ENCODE measurements at places on chromosomes 3 and 15.

- no peak for DNase-seq
Measured at GRCh38 chr3:66816090-66816761, 181.9 kb upstream of the KBTBD8 start.

GRCh38 chr15:67039384-67040075 is 25.9 kb upstream of the SMAD3 start:
- DNase-seq: no peak

DNA sequence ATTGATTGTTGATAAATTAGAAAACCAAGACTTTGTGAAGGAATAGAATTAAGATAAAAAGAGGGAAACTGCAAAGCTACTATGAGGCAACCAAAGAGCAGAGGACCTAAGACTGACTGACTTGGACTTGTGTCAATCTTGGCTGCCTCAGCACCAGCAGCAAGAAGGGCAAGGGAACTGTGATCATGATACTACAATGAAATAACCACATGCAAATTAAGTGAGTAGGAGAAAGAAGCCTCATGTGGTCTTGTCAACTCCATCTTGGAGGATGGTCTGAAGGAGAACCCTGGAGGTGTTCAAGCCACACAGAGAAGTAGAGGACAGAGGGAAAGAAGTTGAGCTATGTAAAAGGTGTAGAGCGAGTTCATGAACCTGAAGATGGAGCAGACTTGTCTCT is 47.3 kb upstream of the THRB start:
- no peak for DNase-seq

DNA sequence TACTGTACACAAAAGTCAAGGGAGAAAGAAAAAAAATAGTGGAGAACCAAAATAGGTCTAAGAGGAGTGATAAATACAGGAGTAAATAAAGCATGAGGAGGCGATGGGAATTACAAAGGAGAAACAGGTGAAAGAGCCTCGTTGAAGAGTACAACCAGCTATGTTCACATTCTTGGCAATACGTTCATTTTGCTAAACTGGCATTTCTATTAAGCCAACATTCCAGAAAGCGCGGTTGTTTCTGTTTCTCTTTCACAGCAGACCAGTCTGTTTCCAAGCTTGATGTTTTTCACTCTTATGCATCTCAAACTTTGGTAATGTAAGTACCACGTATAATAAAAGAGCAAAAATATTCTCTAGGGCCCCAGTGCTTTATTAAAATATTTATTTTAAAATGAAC is 74.5 kb downstream of the NSUN3 start:
- DNase-seq: no peak

DNA sequence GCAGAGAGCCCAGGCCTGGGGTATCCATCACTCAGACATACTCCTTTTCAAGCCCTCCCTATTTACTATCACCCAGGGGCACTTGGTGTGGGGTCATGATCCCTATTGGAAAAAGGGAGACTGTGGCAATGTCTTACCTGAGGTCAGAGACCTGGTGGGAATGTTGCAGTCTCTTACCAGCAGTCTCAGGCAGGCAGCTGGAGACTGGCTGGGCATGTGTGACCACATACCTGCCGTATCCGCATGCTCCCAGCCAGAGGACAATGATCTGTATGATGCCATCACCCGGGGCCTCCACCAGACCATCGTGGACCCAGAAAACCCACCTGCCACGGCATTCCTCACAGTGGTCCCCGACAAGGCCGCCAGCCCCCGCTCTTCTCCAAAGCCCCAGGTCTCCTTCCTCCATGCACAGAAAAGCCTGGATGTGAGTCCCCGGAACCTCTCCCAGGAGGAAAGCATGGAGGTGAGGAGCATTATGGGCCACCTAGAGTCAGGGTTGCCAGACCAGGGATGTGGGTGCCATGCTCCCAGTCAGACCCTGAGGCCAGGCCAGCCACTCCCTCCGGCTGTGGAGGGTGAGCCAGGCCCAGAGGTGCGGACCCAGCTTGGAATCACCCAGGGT is 5.9 kb downstream of the SH2D7 start:
- DNase-seq: no peak

DNA sequence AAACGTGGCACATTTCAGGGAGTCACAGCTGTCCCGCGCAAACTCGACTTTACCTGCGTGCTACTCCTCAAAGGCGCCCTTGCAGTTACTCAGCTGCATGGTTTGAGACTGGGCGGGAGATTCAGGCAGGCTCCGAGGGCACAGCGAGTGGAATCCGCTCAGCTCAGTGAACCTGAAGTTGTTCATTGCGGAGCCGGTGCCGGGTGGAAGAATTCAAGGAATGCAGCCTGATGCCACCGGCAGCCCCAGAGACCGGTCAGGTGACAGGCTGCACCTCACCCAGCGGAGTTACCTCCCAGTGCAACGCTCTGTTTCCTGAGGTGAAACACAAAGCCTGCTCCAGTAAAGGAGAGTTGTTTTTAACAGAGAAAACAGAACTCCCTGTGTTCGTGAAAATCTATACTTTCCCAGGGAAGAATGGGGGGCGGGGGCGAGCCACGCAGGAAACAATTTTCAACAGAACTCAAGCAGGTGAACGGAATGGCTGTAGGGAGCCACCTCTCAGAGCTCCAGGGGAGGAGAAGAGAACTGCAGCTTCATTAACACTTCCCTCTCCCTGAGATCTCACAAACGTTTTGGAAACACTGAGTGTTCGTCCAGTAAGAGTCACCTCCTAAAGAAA is 3.8 kb downstream of the VEPH1 start:
- DNase-seq: no peak

- no peak for DNase-seq
Measured at GRCh38 chr3:126399351-126399735, 4.6 kb downstream of the CFAP100 start.

DNA sequence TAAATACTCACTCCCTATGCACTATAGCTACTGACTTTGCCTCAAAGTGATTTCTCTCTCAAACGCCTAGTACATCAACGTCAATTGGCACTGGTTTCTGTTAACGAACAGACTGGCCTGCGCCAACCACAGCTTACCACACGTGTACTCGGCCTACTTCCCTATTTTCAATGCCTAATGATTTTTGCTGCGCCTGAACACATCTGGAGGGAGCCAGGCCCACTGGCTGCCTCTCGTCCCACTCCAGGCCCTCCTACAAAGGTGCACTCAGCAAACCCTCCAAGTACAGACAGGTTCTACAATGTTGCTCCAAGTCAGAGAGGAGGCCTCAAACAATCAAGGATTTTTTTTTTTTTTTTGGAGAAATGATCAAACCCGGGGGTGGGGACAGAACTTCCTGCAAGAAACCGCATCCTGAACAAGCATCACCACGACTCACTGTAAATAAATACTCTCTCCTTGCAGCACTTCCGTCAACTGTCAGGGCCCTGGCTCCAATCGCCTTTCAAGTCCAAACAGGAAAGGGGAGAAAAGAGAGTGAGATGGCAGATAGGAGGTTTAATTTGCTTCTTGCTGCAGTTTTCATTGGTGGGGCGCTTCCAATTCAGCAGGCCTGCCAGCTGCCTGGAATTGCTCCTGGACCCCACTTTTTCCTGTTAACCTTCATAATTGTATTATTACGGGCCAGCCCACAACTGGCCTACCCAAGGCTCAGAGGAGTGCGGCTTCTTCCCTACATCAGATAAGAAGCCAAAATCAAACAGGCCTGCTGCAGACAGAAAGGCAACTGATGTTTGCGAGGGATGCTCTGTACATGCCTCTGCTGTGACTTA is 139.3 kb downstream of the FOXP1 start:
- DNase-seq: peak; percentile 21

DNA sequence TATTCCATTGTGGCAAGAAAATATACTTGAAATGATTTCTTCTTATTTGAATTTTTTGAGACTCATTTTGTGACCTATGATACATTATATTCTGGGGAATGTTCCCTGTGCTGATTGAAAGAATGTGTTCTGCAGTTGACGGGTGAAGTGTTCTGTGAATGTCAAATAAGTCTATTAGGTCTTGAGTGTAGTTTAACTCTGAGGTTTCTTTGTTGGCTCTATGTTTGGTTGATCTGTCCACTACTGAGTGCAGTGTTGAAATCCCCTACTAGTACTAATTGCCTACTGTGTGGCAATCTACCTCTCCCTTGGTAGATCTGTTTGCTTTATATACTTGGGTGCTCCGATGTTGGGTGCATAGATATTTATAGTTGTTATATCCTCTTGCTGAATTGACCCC is 46.3 kb upstream of the VEPH1 start:
- no peak for DNase-seq

- DNase-seq: no peak
Measured at GRCh38 chr3:9047452-9048346, 84.4 kb upstream of the RAD18 start.

DNA sequence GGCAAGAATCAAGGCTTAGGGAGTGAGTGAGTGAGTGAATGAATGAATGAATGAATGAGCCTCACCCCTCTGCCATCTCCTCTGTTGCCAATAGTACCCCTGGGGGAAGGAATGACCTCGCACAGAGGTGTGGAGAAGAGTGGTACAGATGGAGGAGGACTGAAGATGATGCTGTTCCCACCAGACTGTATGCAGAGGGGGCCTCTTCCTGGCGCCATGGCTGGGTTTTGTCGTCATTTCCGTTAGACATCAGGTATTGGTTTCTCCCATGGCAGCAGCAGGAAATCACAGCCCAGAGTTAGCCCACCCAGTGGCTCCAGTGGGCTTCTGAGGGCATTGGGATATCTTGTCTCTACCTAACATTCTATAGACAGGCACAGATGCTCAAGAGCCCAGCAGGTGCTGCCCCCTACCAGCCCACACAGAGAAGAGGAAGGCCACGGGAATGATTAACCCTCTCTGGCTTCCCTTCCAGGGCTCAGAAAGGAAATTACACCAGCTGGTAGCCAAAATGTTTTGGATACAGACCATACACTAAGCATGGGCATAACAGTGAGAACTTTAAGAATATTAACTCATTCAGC is 109.8 kb upstream of the SLC6A11 start:
- DNase-seq: no peak
